Ascending aorta (tissue), 2 donors: ENCODE measurements at places on chromosomes 3 and 15.

DNA sequence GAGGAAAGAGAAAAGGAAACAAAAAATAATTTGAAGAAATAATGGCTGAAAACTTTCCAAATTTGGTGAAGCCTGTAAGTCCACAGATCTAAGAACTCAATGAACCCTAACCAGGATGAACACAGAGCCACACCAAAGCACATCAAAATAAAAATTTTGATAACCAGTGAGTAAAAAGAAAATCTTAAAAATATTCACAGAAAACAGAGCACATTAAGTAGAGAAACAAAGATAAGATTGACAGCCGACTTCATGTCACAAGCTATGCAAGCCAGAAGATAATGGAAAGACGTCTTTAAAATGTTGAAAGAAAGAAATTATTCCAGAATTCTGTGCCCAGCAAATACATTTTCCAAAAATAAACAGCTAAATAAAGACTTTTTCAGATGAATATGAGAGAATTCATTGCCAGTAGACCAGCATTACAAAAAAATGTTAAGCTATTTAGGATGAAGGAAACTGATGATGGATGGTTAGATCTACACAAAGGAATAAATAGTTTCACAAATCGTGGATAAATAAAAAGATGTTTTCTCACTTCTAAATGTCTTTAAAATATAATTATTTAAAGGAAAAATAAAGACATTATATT lies 140.2 kb upstream of the SKOR1 start:
- no peak for DNase-seq

GRCh38 chr3:181567311-181568075 lies 144.2 kb upstream of the SOX2 start:
- DNase-seq = no peak

- no peak for DNase-seq
Observed at GRCh38 chr15:36498401-36498800, 81.0 kb upstream of the CDIN1 start.

GRCh38 chr3:10695595-10696285 lies 120.3 kb upstream of the SLC6A11 start:
- no peak for DNase-seq

DNA sequence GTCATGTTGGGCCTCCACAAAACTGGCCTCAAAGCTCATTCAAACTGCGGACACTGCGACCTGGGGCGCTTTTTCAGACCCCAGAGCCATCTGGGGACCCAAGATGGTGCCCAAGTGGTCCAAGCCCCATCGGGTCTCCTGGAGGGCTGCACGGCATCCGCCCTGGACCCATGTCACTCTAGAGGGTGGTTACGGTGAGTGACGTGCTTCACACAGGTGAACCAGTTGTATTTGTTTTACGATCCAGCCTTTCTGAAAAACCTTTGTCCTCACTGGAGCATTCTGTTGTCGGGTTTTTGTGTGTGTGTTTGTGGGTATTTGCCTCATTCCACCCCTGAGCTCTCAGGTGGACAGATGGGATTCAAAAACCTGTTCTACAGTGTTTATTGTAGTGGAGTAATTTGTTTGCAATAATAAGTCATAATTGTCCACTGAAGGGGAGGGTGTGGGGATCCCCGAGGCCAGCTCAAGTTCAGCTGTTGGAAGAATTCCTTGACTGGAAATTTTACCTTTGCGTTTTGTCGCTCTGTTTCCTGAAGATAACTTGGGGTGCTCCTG lies 1.9 kb downstream of the SLC51A start:
- no peak for DNase-seq

DNA sequence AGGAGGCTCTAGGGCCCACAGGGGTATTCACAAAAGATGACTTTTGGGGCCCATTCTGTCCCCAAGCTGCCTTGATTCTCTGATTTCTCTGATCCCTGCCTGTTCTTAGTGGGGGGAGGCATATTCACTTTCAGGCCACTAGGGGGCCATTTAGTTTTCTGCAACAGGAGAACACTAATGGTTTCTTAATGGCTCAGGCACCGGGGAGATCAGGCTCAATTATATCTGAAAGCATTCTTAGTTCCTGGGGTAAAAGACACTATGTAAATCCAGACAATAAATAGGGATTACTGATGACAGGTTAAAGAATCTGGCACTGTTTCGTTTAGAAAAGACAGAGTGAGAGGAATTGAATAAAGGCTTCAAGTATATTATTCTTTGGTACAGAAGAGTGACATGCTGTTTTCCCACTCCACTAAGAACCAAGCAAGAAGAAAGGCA lies 2.5 kb upstream of the INAFM2 start:
- no peak for DNase-seq

GRCh38 chr3:120673116-120673515 lies 8.9 kb downstream of the HGD start:
- no peak for DNase-seq

DNA sequence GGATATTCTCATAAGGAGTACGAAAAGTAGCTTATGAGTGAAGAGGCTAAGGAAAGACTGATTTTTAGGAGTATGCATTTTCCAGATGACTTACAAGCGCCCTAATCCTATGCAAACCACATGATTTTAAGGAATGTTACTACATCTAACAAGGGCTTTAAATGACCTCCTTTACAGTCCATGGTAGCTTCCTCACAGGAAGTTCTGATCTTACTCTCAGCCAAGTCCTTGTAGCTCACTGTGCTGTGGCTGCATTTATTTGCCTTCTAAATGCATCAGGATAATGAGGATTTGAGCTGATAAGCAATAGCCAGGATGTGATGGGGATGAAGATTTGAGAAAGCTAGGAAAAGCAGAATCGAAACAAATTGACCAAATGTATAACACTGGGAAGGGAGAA lies 896.0 kb downstream of the MCTP2 start:
- no peak for DNase-seq

GRCh38 chr3:54628888-54629441 lies 298.9 kb downstream of the LRTM1 start:
- no peak for DNase-seq

GRCh38 chr3:101377796-101378195 lies 57.4 kb upstream of the IMPG2 start:
- no peak for DNase-seq

DNA sequence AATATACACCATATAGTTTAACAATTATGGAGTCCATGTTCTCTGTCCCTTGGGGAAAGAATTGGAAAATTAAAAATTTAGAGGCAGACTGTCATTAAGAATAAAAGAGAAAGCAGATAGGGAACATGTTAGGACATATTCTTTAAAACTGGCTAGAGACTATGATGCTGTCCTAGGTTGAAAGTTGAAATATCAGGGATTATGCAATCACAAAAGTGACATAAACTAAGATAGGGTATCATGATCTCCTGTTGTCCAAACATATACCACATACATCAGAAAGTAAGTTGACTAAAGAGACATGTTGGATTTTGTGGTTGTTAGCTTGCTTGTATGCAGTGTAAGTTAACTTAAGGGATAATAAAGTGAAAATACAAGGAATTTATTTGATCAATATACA lies 9.9 kb upstream of the EID1 start:
- no peak for DNase-seq

GRCh38 chr3:39327746-39328349 lies 1.7 kb upstream of the CCR8 start:
- DNase-seq = no peak

- DNase-seq = peak; percentile 62
Observed at GRCh38 chr3:35639254-35640186, at the start of gene ARPP21. ARPP21 (plus strand) TSS chr3:35639525; CDS start chr3:35681752, 42,227 bp downstream.

DNA sequence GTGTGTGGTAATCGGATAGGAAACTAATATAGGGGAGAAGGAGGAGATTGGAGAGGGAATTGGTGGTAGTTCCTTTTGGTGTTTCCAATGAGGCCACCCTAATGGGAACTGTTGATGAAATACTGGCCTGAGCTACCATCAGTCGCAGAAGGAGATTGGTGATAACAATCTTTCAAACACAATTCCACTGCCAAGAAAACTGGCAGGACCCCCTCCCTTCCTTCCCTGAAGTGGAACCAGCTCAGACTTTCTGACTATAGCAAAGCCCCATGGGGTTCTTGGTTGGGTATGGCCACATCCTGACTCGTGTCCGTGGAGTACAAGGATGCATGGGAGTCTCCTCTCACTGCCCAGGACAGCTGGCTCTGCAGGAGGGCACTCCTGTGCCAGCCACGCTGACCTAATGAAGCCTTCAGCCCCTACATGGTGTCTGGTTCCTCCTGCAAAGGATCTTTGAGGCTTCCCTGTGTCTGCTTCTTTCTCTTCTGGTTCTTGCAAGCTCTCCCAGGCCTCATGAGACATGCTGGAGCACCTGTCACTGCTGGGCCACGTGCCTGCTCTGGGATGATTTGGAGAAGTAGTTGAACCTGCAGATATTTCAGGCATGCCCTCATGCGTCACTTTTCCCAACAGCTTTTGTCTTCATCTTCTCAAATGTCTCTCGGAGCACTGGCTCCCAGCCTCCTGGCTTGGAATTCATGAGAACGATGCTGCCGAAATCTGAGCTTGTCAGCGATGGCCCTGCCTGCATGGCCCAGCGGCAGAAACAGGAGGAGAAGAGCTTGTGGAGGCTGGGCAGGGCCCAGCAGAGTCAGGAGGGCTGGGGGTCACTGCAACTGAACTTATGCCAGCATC lies 90.0 kb upstream of the ADPGK start:
- no peak for DNase-seq

DNA sequence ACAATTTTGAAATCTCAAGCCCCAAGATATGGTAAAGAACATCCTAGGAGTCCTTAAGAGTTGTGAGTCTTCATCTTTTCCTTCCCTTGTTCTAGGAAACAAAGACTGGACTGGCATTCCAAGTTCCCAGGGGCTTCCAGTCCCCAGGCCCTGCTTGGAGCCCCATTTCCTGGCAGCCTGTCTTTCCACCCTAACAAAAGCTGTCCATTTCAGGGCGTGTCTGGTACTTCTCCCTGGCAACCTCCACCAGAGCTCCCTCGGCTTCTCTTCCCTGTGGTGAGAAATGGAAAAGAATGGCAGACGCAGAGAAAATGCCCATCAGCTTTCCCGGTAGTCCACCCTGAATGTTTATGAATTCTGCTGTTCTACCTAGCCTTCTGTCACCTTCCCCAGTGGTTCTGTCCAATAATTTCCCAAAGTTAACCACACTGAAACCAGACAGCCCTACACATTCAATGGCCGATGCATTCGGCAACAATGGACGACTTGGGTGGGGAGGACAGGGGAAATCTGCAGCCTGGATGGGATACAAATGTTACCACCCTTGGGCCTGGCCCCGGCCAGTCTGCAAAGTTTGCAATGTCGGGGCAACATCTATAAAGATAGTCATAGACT lies 6.8 kb downstream of the RAB6B start:
- no peak for DNase-seq

DNA sequence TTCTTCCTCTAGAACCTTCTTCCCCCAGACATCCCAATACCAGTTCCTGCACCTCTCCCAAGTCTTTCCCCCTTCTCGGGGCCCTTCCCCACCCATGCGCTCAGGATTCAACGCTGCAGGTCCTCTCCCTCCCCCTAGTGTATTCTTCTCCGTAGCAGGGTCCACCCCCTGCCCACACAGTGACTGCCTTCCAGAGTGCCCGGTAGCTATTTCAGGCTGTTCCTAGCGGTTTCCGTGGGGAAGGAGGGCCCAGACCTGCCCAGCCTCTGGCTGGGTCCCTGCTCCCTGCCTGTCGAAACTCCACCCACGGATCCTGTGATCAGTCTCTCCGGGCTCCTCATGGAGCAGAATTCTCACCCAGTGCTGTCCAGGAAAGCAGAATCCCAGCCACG lies 45.2 kb upstream of the SEC61A1 start:
- DNase-seq = no peak

DNA sequence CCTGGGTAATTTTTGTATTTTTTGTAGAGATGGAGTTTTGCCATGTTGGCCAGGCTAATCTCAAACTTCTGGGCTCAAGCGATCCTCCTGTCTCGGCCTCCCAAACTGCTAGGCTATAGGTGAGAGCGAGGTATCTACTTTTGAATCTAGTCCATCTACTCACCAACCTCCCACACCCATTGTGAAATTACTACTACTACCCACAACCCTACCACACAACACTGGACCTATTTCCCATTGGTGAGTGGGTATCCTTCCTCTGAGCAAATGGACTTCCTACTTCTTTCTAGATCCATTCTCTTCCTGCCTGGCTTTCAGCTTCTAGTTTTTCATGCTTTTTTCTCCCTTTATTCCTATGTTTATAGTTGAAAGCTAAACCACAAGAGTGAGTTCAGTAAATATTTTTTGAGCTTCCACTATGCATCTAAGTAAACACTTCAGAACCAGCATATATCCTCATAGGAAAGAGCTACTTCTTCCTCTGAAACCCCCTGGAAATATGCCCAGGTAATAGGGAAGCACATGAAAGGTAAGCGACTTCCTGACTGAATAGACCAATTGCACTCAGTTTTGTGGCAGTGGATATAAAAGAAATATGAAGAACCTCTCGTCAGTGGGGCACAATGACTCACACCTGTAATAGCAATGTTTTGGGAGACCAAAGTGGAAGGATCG lies 39.1 kb downstream of the MYO1E start:
- no peak for DNase-seq

- DNase-seq = no peak
Observed at GRCh38 chr15:91660174-91660649, 193.3 kb upstream of the SLCO3A1 start.

- no peak for DNase-seq
Observed at GRCh38 chr3:124044956-124045355, 53.0 kb upstream of the ROPN1 start.

DNA sequence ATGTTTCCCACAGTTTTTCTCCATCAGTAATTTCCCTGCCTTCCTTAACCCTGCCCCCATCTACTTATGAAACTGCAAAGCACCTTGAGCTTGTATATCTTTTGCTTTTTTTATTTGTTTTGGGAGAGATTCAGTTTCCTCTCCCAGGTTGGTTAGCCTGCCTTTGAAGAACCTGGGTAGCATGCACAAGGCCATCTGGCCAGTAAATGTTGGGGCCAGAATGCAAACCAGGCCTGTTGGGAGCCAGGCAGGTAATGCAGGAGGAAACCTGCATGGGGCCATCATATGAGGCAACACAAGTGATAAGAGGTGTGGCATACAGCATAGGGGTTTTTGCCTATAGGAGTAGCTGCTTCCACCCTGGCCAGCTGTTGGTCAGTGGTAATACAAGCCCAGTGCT lies 17.7 kb downstream of the SYNPR start:
- no peak for DNase-seq

GRCh38 chr15:52636459-52636858 lies 42.7 kb downstream of the ATOSA start:
- DNase-seq = no peak

DNA sequence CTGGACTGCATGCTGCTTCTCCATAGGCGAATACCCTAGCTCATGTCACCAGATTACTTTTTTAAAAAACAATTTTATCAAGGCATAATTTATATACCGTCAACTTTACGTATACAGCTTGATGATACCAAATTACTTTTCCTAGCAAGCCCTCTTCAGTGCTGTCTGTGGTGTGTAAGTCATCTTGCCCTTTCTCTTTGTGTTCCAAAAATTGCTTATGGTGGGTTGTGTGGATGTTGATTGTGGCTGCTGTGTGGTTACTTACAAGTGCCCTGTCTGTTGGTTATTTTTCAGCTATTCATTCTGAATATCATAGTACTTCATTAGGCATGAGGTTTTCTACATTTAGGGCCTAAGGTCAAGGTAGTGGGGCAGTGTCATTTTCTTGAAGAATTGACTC lies 12.8 kb downstream of the TMOD3 start:
- DNase-seq = no peak

GRCh38 chr3:70333080-70333479 lies 20.6 kb upstream of the MDFIC2 start:
- DNase-seq = no peak
